ENCODE measurements at places on chromosomes 11 and 22. TPM values are rescaled to one million over a fixed set of nuclear protein-coding genes. Genes with fewer than 3 reads are reported as not detected.

OR6T1 gene
- total RNA-seq: not detected

HBD gene
- total RNA-seq: not detected

PGA3 gene
- not detected for total RNA-seq

PLEKHB1 gene
- 0.55 TPM for total RNA-seq

GGT5 gene
- 1.9 TPM for total RNA-seq

OPCML gene
- not detected for total RNA-seq

TSPAN18 gene
- 2.4 TPM for total RNA-seq

MRPL49 gene
- total RNA-seq: 86.9 TPM

PATE2 gene
- not detected for total RNA-seq

FUT4 gene
- 2.5 TPM for total RNA-seq

CCDC134 gene
- total RNA-seq: 3.3 TPM

TYMP gene
- total RNA-seq: 21.2 TPM

MS4A8 gene
- not detected for total RNA-seq
